ENCODE measurements at places on chromosomes 5 and 9. TPM values are rescaled to one million over a fixed set of nuclear protein-coding genes. Genes with fewer than 3 reads are reported as not detected.

Gene RMRP
- 25,042 TPM for total RNA-seq

Gene RXRA
- 25.0 TPM for total RNA-seq

Gene IL9
- total RNA-seq, result not detected

DNA sequence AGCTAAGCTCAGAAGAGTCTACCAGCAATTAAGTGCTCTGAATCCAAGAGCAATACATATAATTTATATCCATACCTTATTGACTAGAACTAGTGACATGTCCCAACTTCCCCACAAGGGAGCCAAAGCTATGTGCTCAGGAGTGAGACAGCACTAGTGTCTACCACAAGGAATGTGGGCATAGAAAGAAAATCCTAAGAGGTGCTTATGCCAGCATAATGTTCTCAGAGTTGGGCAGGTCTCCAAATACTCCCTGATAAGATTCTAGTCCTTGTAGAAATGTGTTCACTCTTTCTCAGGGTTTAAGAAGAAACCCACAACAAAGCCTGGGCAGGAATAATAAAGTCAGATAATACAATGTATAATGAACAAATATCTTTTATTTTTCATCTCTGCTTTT is 275.1 kb downstream of the BRINP1 start:
- H3K4me1 ChIP-seq, result peaks cover 21% of the 10 kb centered on the region
- no peak for DNase-seq
- H3K27me3 ChIP-seq, result no peaks in the 10 kb centered on the region
- no peak overlapping the region for H3K4me3 ChIP-seq
- no peaks in the 10 kb centered on the region for H3K36me3 ChIP-seq
- H3K27ac ChIP-seq, result no peak overlapping the region

DNA sequence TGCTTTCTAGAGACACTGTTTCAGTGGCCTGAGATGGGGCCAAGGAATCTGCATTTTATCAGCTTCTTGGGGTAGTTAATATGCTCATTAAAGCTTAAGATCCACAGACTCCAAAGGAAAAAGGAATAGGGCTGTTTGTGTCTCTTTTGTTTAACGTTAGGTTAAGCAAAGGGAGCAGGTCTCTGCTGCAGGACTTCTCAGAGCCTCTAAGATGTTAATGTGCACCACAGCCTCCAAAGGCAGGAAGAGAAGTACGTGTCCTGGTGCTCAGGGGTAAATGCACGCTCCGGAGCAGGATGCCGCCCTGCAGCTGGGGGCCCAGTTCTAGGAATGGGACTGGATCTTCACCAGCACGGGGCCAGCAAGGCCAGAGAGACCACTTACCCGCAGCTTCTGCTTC is 19.6 kb downstream of the SPARC start:
- H3K27me3 ChIP-seq, result no peaks in the 10 kb centered on the region
- H3K27ac ChIP-seq, result no peak overlapping the region
- no peak for DNase-seq

- no peak overlapping the region for H3K27ac ChIP-seq
- H3K27me3 ChIP-seq, result peaks cover under 1% of the 10 kb centered on the region
- no peak overlapping the region for H3K4me3 ChIP-seq
- DNase-seq, result no peak
Measured at GRCh38 chr5:150123542-150123941, 32.1 kb downstream of the PDGFRB start.

Measured in WTC11 (cell line).